LoVo (cell line): ENCODE measurements at places on chromosomes 1 and 21.

DNA sequence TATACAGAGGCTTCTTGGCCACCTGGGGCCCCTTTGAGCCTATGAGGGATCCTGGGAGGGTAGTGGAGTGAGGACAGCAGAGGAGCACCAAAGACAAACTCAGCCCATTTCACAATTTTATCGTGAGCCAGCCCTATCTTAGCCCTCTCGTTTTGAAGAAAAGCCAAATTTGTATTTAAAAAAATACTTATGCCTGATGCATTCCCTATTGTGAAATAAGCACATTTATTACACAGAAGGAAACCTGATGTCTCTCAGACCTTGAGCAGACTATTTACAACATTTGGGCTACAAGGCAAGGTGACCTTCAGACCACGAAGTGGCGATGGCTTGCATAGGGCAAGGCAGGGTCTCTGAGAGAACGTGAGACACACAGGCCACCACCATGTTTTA is 41.3 kb upstream of the H6PD start:
- DNase-seq, result no peak

GRCh38 chr1:33836911-33837310 is 27.0 kb upstream of the HMGB4 start:
- no peak for DNase-seq

DNA sequence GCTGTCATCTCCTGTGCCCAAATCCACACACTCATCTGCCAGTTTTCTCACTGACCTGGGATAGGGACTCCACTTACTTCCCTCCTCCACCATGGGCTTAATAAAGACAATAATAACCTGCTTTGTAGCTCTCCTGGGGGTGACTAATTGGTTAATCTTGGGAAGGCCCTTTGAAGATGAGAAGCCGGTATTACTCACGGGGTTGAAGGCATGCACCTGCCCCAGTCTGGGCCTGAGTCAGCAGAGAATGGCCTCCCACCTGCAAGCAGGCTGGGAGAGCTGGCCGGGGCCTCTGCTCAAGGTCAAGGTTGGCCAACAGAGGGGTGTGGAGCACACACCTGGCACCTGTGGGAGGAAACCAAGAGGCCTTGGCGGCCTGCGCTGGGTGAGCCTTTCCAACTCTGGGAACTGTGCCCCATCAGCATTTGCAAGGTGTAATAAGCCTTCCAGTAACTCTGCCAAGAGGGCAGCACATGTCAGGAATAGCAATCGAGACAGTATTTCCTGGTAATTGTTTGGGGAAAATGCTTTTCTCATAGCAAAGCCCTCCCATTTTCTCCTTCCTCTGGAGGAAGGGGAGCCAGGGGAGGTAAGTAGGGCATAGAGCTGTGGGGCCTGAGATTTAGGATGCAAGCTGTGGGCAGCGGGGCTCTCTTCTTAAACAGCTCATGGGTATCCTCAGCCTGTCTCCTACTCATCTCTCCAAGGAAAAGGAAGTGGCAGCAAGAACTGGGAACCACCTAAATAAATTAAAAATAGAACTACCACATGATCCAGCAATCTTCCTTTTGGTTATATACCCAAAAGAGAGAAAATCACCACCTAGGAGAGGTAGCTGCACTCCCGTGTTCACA is 49.0 kb downstream of the TOMM20 start:
- peak; percentile 89 for DNase-seq

DNA sequence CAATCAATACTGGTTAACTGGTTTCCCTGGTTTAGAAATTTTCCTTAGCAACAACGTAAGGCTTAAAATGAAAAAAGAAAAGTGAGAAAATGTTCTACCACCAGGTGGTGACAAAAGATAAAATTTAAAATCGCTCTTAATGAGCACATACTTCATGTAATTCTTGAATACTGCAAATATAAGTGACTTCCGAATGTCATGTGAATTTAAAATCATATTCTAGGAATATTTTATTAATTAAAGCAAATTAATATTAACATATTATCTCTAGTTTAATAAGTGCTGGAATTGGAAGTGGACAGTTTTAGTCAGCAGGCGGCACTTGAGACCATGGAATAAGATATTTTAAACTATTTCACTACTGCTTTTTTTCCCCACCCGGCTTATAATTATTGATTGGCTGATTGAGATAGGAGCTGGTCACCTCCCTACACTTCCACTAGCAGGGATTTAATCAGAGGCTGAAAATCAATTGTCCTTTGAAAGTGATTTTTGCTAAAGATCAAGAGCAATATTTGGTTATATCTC is 5.0 kb upstream of the ADAMTS1 start:
- DNase-seq, result peak; percentile 32

GRCh38 chr1:184176058-184176457 is 124.5 kb downstream of the TSEN15 start:
- DNase-seq, result no peak

DNA sequence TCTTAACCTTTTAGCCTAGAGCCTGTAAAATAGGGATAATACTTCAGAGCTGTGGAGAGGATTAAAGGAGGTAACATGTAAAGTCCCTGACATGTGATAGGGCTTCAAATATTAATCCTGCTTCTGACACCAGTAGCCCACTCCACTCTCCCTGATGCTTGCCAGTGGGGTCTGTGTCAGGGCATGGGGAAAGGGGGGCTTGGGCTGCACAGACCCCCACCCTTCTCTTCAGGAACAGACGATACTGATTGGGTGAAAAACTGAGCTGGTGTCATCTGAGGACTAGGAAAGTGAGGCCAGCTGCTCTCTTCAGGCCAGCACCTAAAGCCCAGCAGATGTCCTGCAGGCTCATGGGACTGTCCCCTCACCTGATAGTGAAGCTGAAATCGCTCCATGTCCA is 27.0 kb upstream of the MEF2D start:
- DNase-seq, result no peak

- DNase-seq, result no peak
Measured at GRCh38 chr1:186514367-186514766, 53.5 kb upstream of the PDC start.

- DNase-seq, result no peak
Measured at GRCh38 chr1:116666187-116667077, 1.1 kb downstream of the IGSF3 start.

DNA sequence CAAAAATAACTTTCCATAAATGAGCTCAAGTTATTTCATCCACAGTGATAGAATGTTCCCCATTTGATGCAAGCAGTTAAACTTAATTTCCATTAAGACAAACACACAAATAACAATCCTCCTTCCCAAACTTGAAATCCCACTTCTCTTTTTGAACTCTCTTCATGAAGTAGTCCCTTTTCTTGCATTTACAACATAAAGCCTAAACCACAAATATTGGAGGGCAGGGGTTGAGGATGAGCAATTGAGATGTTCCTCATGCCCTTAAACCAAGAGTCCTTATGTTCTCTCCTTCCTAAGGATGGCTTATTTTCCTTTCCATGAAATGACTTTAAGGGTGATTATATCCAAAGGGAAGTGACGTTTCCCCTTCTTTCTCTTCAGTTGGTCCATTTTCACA is 228.8 kb downstream of the DISC1 start:
- DNase-seq, result no peak

- DNase-seq, result no peak
Measured at GRCh38 chr1:10965546-10966226, 46.8 kb upstream of the TARDBP start.

GRCh38 chr1:100323419-100324106 is 28.7 kb upstream of the CDC14A start:
- peak; percentile 23 for DNase-seq

DNA sequence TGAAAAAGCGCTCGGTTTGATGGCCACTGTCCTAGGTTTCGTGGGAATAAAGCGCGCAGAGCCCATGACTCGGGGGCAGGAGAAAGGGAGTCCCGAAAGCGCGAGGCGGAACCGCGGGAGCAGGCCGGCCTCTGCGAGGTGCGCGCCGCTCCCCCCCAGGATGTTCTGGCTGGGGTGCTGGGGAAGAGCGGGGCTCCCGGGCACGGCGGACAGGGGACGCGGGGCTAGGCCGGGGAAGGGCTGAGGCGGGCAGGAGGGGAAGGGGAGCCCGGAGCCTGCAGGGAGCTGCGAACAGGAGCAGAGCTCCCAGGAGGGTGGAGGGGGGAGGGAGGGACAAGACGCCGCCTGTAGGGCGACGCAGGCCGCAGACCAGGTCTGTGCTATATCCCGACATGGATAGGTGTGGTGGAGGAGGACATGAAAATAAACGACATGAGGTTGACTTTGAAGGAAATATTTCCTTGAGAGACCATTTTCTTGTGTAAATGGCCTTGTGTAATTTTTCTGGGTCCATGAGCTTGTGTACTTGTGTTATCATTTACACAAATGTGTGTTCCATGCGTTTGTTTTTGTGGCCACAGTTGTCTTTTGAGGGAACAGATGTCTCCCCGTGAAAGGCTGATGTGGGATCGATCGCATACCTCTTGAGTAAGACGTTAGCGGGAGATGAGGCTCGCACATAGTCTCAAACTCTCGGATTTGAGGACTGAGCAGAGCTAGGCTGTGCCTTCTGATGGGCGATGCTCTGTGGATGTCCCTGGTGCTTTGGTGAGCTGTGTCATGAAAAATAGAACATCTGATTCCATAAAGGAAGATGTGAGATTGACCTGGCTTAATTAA is 1.3 kb downstream of the PCNT start:
- peak; percentile 61 for DNase-seq

DNA sequence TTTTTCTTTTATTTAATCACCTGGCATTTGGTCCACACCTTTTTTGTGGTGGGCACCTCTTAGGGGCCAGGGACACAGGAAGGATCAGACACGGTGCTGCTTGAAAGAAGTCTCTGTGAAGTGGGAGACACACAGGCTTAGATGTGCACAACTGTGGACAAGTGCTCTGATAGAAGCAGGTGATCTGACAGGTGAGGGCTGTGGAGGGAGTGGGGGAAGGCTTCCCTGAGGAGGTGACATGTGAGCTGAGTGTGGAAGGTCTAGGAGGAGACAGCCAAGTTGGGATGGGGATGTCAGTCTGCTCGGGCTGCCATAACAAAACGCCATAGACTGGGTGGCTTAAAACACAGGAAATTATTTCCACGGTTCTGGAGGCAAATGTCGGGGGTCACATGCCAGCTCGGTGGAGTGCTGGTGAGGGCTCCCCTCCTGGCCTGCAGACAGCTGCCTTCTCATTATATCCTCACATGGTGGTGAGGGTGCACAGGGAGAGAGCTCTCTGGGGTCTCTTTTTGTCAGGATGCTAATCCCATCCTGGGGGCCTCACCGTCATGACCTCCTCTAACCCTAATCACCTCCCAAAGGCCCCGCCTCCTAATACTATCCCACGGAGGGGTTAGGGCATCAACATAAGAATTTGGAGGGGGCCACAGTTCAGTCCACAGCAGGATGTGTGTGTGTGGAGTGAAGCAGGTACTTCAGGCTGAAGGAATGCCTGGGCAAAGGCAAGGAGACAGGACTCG is 5.2 kb upstream of the KIAA1614 start:
- no peak for DNase-seq

DNA sequence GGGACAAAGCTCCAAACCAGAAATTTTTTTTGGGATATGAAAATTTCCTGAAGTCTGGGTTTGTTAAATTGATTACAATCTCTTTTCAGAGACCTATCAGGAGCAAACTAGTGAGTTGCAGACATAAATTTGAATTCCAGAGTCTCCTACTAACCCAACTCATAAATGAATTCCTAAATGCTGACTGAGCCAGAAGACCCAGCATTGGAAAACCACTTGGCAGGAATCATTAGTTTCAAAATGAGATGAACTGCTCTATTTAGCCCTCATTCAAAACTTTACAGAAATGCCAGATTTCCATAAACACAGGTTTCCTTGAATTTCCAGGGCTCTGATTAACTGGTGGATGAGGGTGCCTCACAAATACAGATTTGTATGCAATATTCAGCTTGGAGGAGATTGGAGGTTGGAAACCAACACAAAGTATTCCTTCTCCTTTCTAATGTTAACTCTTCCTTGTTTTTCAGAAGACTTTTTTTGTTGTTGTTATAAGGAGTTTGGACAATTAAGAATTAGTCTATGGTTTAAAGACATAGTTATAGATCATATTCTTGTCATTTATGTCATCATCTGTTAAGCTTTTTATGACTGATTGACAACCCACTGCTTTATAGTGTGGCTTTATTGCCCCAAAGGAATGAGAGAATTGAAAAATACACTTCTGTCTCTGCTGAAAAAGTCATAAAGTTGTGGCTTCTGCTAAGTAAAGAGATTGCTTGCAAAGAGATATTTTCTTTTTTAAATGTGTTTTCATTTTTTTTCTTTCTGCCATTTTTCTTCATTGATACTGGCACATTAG is 222.8 kb downstream of the HLX start:
- DNase-seq, result no peak

GRCh38 chr1:153661111-153661708 is 2.7 kb downstream of the SNAPIN start:
- DNase-seq, result no peak

- no peak for DNase-seq
Measured at GRCh38 chr1:47147047-47147785, 10.0 kb downstream of the CYP4A22 start.

GRCh38 chr21:38804030-38804788 is 1.5 kb upstream of the ETS2 start:
- DNase-seq, result no peak

DNA sequence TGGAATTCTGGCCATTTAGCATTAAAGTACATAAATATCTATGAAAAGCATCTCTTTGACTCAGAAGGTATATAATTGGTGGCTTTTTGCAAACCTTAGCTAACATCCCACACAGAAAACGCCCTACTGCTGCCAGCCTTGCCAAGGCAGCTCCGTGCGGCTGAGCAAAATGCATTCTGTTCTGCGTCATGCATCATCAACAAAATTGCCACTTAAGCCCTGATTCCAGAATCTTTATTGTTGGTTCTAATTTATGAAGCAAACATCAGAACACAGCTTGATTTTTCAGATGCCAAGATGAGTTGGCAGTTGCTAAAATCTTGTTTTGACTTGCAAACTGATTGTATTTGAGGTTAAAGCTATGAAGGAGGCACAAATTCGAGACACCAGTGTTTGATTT is 314.9 kb upstream of the DEPDC1 start:
- no peak for DNase-seq

GRCh38 chr1:166479052-166479631 is 312.3 kb upstream of the FAM78B start:
- DNase-seq, result peak; percentile 47

DNA sequence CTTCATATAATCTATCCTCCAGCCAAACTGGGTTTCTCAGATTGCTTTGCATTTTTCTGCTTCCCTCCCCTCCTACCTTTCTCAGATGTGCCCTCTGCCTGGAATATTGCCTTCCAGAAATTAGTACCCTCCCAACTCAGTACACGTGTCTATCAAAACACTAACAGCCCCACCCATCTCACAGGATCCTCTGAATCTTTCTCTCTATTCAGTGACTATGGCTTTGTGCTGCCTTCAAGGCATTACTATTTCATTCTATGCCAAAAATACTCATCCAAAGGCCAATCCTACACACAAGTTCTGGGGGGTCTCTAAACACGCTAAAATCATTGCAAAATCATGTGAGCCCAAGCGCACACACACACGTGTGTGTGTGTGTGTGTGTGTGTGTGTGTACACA is 58.4 kb downstream of the ZNF281 start:
- no peak for DNase-seq
